ENCODE measurements at places on chromosomes 4 and X.
A peak's percentile ranks its signal among the peaks of the same experiment; 100 is the strongest.

DNA sequence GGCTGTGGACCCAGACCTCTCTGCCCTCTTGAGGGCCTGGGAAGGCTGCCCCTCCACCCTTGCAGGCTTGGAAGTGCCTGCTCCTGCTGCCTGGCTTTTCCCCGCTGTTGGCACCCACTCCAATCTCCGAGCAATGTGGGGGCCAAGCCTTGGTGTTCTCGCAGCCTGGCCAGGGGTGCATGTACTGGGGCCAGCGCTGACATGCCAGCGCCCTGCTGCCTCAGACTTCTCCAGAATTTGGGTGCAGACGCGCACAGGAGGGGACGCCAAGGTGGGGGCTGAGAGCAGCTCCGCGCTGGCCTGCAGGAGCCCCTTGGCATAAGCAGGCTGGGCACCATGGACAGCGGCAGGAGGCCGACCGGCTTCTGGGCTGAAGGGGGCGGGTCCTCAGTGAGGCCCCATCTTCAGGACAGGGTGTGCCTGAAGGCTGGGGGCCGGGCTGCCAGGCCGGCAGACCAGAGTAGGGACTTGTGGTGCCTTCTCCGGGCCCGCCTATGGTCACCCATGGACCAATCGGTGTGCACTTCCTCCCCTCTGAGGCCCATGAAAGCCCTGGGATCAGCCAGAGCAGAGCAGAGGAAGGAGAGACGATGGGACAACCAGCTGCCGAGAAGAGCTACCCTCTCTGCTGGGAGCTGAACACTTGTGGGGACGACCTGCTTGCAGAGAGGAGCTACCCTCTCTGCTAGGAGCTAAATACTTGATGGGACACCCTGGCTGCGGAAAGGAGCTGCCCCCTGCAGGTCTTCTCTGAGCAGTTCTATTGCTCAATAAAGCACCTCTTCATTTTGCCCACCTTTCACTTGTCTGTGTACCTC, 118.3 kb downstream of the DNAAF6 start:
- DNase-seq = no peak

GRCh38 chr4:174604198-174604597, 81.9 kb upstream of the HPGD start:
- no peak for DNase-seq

DNA sequence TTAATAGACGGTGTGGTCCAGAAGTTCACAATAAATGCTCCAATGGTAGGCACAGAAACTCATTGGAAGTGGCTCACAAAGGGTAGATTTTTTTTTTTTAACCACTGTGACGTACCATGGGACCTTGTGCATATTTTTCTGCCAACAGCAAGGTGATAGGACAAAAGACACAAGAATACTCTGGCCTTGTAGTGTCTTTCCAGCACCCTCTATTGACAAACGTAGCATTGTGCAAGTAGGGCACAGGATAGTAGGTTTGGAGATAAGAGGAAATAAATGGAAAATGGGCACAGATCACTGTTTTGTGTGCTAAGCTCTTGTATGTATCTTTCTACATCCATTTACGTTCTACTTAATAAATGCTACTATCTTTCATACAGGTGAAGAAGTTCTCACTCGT, 2054.9 kb downstream of the PCDH7 start:
- DNase-seq = no peak

GRCh38 chrX:19855700-19856381, 31.6 kb downstream of the SH3KBP1 start:
- DNase-seq = no peak

DNA sequence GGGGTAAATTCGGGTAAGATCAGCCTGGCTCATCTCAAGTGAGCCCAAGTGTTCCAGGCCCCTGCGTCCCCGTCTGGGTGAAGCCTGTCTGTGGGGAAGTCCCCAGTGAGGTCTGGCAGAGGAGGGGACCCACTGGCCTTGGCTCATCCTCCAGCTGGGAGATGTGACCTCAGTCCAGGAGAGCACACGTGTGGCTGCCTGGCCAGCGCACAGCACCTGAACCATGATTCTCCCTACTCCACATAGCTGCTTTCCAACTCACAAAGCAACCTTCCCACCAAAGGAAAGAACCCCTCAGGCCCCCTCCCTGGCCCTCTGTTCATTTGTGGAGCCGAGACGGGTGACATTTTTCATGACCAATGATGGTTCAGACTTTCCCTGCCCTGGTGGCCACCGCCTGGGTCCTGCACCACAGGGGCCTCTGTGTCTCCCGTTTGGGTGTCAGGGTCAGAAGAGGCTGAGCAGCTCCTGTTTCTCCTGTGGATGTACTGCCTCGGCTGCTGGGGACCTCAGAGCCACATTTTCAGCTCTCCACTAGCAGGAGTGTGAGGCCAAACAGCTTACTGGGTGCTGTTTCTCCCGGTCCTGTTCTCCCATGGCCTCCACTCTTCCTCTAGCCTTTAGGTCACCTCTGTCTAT, 111.4 kb downstream of the CPZ start:
- no peak for DNase-seq

DNA sequence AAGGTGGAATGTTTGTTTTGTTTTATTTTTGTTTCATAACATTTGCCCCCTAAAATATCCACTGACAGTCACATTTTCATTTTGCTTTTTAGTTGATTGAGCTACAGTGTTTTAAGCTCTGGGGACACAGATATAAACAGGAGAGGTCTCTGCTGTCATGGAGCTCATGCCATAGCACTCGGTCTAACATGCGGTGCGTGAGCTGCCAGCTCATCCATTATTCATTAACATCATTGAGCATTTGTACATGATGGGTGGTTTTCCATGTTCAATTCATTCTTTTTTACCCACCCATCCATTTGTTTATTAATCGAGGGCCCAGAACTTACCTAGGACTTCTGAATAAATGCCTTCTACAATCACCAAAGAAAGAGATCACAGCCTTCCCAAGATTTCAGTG, 150.1 kb upstream of the SFRP2 start:
- no peak for DNase-seq

- DNase-seq = peak; percentile 27
Measured at GRCh38 chr4:151227731-151228130, 49.2 kb upstream of the PRSS48 start.

GRCh38 chr4:43277003-43277402, 384.5 kb downstream of the GRXCR1 start:
- no peak for DNase-seq

DNA sequence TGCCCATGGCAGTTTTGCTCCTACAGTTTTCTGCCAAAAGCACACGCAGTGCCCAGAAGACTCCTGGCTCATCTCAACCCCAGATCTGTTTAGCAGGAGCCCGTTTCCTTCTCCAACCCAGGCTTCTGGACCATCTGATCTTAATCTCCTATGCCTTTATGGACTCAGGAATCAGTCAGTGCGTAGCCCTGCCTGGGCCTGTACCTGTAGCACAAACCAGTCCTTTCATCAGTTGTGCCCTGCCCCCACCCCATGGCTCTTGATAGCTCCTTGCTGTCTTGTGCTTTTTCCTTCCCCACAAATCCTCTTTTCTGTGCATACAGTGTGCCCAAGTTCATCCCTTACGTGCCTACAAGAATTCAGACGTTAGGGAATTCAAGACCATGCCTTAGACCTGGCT, 1.5 kb downstream of the ZNF718 start:
- DNase-seq = no peak

GRCh38 chr4:160296476-160296875, 1193.6 kb downstream of the RAPGEF2 start:
- DNase-seq = no peak

- no peak for DNase-seq
Measured at GRCh38 chrX:70088751-70089150, 26.5 kb downstream of the OTUD6A start.

- DNase-seq = no peak
Measured at GRCh38 chrX:133482056-133482952, 67.0 kb upstream of the GPC4 start.

- no peak for DNase-seq
Measured at GRCh38 chr4:5940470-5941203, 47.8 kb upstream of the CRMP1 start.

GRCh38 chr4:97498875-97499274, 644.4 kb downstream of the STPG2 start:
- no peak for DNase-seq

GRCh38 chr4:117096886-117097285, 11.5 kb upstream of the TRAM1L1 start:
- no peak for DNase-seq

- no peak for DNase-seq
Measured at GRCh38 chr4:112552668-112553067, 36.7 kb upstream of the NEUROG2 start.
